Anterior cingulate cortex (tissue), 58 donors: ENCODE measurements at places on chromosomes 5 and 9.

- DNase-seq = no peak
Measured at GRCh38 chr5:103245761-103246160, 12.8 kb upstream of the MACIR start.

GRCh38 chr9:89153232-89154017, 25.2 kb downstream of the SHC3 start:
- DNase-seq = no peak

DNA sequence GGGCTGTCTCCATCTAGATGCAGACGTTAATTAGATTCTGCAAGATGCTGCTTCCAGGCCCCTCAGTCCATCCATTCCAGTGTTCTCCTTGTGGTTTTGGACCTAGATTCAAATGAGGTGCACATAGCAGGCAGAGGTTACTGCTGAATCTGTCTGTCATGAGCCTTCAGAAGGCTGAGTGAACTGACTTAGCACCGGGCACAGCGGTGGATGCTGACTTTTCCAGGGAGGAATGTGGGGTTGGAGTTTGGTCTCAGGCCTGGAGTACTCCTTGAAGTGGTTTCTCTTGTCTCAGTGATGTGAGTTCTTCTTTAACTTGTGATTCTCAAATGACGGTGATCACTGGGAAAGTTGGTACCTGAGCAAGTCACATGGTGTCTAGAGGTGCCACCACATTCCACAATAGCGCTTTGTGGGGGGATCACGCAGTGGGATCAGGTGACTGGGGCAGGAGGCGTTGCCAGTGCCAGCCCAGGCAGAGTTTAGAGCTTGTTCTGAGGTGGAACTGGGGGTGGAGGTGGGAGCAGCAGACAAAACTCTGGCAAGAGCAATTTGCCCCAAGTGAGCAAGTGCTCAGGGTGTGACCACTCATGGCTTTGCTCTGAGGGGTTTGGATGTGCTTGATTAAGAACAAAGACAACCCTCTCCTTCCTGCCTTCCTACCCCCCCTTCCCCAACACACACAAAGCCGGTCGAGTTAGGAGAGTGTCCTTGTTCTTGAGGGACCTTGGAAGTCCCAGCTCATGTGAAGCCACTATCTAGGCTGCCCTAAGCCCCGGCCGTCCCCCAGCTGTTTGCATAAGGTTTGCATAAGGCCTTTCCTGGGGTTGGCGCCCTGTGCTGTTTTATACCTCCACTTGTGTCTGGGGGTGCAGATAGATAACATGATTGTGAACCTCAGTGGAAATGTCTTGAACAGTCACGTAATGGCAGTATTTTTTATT, 25.1 kb downstream of the JADE2 start:
- no peak for DNase-seq

DNA sequence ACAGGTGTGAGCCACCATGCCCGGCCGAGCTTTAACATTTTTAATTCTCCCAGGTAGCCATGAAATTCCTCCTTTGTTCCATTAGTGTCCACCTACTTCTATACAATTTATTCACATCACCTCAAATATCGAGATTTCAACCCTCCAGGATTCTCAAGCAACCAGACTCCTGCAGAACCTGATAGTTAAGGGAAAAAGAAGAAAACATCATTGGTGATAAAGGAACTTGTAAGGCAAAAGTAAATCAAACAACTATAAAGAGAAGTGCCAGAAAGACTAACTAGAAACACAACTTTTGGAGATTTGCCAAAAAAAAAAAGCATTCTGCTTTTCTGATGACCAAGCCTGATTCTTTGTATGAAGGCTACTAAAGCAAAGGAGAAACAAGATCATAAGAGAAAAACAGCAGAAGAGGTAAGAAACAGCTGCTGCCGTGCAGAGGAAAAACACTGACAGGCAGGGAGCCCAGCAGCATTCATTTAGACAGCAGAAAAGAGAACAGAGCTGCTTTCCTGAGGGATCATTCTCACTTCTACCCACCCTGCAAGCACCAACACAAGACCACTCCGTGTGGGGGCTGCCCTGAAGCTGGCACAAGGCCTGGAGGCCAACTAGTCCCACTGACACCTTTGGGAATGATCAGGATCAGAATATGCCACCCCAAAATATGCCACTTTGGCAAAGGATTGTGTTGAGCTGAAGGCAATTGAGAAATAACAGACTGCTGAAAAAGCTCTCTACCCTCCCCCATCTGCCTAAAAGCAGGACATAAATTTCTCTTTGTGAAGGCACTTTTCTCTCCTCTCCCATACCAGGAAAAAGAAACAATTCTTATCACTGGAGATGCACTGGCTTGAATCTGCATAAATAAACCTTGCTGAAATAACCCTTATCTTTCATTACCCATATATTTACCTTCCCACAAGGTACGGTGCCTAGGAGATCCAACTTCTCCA, 75.1 kb downstream of the ALDH7A1 start:
- DNase-seq = no peak

- DNase-seq = no peak
Measured at GRCh38 chr5:74516211-74516636, 124.3 kb downstream of the ENC1 start.
